C1 segment of cervical spinal cord (tissue), 14 donors: ENCODE measurements at places on chromosomes 16 and 17.

DNA sequence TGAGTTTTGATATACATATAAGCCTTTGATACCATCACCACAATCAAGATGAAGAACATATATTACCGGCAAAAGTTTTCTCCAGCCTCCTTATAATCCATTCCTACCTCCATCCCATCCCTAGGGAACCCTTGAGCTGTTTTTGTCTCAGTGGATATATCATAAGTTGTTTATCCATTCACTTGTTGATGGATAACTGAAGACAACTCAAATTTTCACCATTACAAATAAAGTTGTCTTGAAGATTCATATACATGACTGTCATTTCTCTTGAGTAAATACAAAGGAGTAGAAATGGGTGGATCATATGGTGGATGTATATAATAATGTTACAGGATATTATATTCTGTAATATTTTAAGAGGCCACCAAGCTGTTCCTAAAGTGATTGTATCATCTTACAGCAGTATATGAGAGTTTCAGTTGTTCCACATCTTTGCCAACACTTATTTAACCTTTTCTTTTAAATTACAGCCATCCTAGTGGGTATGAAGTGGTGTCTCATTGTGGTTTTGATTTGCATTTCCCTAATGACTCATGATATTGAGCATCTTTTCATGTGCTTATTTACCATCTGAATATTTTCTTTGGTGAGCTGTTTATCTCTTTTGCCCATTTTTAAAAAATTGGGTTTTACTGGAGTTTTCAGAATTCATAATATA, 17.4 kb downstream of the NF1 start:
- DNase-seq = no peak

DNA sequence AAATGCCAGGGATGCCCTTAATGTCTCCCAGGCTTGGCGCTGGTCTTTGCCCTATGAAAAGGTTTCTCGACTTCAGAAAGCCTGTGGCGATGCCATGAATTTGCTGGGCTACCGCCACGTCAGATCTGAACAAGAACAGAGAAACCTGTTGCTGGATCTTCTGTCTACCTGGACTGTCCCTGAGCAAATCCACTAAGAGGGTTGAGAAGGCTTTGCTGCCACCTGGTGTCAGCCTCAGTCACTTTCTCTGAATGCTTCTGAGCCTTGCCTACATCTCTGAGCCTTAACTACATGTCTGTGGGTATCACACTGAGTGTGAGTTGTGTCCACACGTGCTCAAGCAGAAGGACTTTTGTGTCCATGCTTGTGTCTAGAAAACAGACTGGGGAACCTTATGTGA, 11.4 kb downstream of the CHST4 start:
- DNase-seq = no peak

- no peak for DNase-seq
Measured at GRCh38 chr17:76121932-76122430, 18.4 kb upstream of the EXOC7 start.

DNA sequence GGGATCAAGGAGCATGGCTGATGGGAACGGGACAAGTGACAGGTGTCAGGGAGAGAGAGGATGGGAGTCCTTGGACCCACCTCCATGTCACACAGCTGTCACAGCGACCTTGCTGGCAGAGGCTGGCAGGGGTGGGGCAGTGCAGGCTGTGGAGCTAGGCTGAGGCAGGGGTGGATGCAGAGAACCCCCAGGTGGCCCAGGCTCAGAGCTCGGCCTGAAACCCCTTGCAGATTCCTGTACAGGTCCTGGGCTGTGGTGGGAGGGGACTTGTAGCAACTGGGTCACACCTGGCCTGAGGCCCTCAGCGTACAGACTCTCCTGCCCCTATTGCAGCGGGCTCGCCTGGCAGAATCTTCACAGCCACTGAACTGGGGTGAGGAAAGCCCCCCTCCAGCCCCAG, 174.1 kb downstream of the NTN1 start:
- DNase-seq = no peak

DNA sequence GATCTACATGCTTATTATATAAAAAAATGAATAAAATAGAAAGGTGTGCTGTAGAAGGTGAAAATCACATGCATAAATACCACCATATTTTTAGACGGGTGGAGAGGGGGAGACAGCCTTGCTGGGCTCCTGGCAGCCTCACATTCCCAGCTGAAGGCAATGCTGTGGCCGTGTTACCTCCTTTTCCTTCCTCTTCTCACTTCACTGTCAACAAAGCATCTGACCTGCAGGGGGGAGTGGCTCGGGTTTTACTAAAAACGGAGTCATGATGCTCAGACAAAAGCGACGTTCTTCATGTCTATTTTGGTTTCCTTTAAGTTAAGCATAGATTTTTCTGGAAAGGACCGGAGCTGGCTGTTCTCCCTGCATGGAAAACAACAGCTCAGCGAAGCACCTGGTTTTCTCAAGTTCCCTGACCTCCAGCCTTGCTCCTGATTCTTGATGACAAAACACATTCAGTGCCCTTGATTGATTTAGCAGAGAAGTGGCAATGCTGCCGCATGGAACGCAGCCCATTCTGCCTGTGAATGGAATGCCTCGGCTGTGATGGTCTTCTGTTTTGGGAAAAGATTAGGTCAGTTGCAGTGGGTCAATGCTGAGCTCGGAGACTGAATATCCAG, 5.5 kb upstream of the RPTOR start:
- no peak for DNase-seq

- DNase-seq = no peak
Measured at GRCh38 chr16:54102888-54103866, 183.4 kb downstream of the IRX3 start.

DNA sequence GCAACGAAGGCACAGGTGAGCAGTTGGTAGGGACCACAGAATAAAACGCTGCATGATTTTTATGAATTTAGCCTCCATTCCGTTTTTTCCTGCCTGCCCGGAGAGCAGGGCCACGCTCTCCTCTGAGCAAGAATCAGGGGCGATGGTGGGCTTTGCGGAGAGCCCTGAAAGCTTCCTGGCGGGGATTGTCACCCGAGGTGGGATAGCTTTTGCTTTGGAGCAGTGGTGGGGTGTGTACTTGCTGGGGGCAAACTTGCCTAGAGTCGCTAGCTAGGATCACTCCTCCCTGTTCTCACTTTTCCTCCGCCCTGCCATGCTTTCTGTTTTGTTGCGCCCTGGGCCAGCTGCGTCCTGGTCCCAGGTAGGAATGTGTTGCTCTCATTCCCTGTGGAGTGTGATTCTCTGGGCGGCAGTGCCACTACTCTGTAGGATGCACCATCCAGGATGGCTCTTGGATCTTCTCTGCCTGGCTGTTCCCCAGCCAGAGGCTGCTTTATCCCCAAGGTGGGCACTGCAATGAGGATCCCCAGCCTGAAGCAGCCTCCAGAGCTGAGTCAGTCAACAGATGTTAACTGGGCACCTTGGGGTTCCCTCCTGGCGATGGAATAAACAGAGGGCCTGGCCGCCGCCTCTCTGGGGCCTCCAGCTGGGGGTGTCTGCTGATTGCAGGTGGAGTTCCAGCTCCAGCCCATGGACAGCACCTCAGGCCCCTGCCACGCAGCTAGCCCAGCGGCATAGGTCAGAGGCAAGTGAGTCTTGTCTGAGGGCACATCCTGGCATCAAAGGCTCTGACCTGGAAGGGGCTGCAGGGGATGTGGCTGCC, 360.9 kb upstream of the TNRC6C start:
- DNase-seq = no peak

DNA sequence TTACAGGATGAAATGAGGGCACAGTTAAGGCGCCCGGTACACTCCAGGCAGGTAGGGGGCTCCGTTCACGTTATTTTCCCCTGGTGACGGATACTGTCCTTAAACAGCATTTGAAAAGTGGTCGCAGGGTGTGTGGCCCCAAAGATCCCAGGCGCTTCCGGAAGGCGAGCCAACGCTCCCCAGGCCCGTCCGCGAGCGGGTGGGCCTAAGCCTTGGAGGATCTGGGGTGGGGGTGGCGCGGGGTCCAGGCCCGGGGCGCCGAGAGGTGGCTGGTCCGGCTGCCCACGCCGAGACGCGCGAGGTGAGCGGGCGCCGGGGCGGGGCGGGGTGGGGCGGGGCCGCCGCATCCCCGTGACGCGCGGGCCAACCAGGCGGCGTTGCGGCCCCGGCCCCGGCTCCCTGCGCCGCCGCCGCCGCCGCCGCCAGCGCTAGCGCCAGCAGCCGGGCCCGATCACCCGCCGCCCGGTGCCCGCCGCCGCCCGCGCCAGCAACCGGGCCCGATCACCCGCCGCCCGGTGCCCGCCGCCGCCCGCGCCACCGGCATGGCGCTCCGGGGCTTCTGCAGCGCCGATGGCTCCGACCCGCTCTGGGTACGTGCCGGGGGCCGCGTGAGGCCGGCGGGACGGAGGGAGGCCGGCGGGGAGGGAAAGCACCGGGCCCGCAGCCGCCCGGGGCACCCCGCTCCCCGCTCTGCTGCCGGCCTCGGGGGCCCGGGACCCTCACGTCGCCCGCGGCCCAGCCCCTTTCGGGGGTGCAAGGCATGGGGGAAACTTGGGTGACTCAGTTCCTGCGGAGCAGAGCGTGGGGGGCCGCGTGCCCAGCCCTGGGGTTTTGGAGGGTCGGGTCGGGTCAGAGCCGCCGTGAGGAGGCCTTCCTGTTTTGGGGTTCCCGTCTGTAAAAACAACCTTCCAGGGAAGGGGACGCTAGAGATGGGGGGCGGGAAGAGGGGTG, at the start of gene ABCC1:
Gene ABCC1, plus strand, starts transcription at position 407 of the 951 bp plus-strand sequence. Its CDS starts 136 bp downstream, at position 543.
- DNase-seq = no peak

GRCh38 chr17:37710344-37710886, 34.4 kb downstream of the HNF1B start:
- DNase-seq = no peak

GRCh38 chr17:36142235-36142634, 34.2 kb downstream of the TBC1D3B start:
- DNase-seq = no peak

DNA sequence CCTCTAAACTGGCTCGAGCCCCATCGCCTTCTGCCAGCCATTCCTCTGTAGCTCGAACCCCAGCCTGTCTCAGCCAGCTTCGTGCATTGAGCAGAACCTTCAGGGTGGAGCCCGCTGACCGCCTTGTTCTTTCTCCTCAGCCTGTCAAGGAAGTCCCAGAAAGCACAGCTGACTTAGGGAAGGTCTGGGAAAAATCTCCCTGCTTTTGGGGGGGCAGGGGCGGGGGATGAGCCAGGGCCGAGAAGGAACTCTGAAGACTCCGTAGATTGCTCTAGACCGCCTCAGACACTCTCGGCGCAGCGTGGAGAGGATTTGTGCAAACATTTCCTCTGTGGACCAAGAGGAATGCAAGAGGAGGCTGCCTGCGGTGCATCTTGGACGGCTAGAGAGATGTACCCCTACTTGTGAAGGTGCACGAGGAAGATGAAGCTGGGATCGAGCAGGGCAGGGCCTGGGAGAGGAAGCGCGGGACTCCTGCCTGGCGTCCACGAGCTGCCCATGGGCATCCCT, at the start of gene GLP2R:
Gene GLP2R, plus strand, starts transcription at position 284 of the 510 bp plus-strand sequence. Its CDS starts 140 bp downstream, at position 424.
- DNase-seq = no peak

GRCh38 chr16:69367980-69368379, 16.4 kb upstream of the TMED6 start:
- no peak for DNase-seq

- no peak for DNase-seq
Measured at GRCh38 chr16:261031-261691, 14.6 kb downstream of the RGS11 start.
